ENCODE measurements at places on chromosomes 2 and 18.

GRCh38 chr2:205989271-205990071 is 96.5 kb downstream of the INO80D start:
- DNase-seq: peak; percentile 19

DNA sequence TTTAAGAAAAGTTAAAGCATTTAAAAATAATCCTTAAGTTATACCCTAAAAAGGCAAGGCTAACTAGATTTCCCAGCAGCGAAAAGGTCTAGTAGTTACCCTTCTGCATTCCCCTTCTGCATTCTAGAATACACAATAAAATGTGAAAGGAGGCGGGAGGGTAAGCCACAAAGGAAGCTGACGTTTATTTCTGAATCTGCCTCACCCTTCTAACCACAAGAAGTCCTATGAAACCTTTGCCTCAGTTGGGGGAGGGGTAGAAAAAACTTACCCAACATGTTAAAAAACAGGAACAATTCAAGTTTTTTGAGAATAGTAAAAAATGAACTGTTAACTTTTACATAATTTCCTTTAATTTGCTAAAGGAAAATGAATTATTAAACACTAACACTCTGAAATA is 11.3 kb downstream of the STK17B start:
- DNase-seq: peak; percentile 93

- DNase-seq: no peak
Measured at GRCh38 chr2:181281206-181281832, 175.9 kb upstream of the ITGA4 start.

DNA sequence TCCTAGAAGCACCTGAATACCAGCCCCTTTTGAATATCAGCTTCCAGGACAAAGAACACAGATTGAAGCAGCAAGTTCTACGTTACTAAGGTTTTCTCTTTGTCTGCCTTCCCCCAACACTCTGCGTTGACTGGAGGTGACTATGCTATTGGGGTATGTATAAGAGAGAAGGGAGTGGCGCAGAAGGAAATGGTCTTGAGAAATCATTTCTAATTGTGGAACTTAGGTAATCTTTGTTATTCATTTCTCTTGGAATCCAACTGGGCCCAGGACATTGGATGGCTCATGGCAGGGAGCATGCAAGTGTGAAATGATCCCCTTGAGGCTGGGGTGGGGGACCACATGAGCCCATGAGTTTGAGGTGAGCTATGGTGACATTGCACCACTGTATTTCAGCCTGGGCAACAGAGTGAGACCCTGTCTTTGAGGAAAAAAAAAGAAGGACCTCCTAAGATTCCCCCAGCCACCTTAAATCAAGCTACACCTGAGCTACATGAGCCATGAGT is 29.7 kb downstream of the XDH start:
- DNase-seq: peak; percentile 96

GRCh38 chr2:208360259-208361076 is 46.1 kb upstream of the PTH2R start:
- no peak for DNase-seq

DNA sequence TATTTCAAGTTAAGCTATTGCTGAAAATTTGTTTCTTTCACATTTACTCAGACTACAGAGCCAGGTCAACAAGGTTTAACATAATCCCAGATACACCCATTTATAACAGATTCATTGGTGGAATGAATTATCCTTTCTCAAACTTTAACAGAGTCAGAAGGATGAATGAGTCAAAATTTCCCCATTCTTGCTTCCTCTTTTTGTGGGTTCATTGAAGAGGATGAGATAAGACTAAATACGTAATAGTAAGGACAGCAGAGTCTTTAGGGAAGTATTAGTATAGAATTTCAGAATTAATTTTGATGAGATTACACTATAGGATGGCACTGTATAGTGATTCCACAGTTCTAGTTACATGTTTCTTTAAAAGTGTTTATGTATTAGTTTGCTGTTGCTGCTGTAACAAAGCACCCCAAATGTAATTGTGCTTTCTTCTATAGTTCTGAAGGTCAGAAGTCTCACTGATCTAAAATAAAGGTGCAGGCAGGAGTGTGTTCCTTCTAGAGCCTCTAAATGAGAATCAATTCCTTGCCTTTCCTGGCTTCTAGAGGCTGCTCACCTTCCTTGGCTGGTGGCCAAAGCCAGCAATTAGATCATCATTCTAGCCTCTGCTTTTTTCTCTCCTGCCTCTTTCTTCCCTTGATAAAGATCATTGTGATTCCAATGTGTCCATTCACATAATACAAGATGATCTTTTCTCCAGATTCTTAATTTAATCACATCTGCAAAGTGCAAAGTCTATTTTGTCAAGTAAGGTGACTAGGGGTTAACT is 309.3 kb upstream of the PIK3C3 start:
- no peak for DNase-seq

DNA sequence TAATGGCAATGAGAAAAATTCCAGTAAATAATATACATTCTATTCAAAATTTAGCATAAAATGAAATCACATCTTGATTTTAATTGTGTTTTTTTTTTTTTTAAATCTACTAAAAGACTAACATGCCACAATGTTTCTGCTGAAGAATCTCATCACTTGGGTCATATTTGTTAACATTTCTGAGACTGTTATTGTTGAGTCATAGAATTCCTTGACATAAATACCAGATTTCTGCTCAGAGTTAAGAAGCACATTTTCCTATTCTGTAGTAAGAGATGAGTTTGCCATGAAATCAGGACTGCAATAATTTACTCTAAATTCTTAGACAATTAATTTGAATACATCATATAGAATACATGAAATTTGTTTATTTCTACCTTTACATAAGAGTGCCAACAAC is 154.9 kb upstream of the KYNU start:
- peak; percentile 59 for DNase-seq

All from fibroblast of skin of right biceps (primary cell).